ENCODE measurements at places on chromosomes 6 and 20. TPM values are rescaled to one million over a fixed set of nuclear protein-coding genes. Genes with fewer than 3 reads are reported as not detected.

VGLL2 gene
- not detected for total RNA-seq

DDX43 gene
- total RNA-seq = 0.08 TPM

CLDN20 gene
- not detected for total RNA-seq

CFAP206 gene
- total RNA-seq = 0.39 TPM

C6orf163 gene
- 0.13 TPM for total RNA-seq

THBS2 gene
- total RNA-seq = 441 TPM

FAM217A gene
- total RNA-seq = not detected

ARMH2 gene
- total RNA-seq = not detected

TRIM31 gene
- not detected for total RNA-seq

GPLD1 gene
- total RNA-seq = 0.26 TPM

NFKBIL1 gene
- total RNA-seq = 17.8 TPM

HFE gene
- total RNA-seq = 9.2 TPM

ADGRF5 gene
- total RNA-seq = 3.2 TPM

COL9A1 gene
- total RNA-seq = not detected

LHFPL5 gene
- total RNA-seq = not detected

NFATC2 gene
- total RNA-seq = not detected

DHX35 gene
- 6.1 TPM for total RNA-seq

EYA2 gene
- total RNA-seq = 0.24 TPM

JPH2 gene
- total RNA-seq = 0.16 TPM

REV3L gene
- 8.4 TPM for total RNA-seq

PHACTR3 gene
- 0.26 TPM for total RNA-seq

BTBD3 gene
- 25.0 TPM for total RNA-seq

SLC44A4 gene
- not detected for total RNA-seq

PDE7B gene
- 5.0 TPM for total RNA-seq

OOEP gene
- total RNA-seq = not detected

SLC32A1 gene
- total RNA-seq = not detected

LY86 gene
- not detected for total RNA-seq

RNF182 gene
- 5.3 TPM for total RNA-seq

OSBPL2 gene
- total RNA-seq = 14.1 TPM

Data from epithelial cell of alveolus of lung (primary cell).